Glutamatergic neuron (in vitro differentiated cells): ENCODE measurements at places on chromosomes 7 and 10.

GRCh38 chr10:101778781-101779543 lies 3.0 kb upstream of the FGF8 start:
- DNase-seq: peak; percentile 65

GRCh38 chr10:86613905-86614304 lies 40.4 kb upstream of the OPN4 start:
- no peak for DNase-seq

- no peak for DNase-seq
These were observed 363.3 kb downstream of the ARL4A start for GRCh38 chr7:13050703-13051102.

DNA sequence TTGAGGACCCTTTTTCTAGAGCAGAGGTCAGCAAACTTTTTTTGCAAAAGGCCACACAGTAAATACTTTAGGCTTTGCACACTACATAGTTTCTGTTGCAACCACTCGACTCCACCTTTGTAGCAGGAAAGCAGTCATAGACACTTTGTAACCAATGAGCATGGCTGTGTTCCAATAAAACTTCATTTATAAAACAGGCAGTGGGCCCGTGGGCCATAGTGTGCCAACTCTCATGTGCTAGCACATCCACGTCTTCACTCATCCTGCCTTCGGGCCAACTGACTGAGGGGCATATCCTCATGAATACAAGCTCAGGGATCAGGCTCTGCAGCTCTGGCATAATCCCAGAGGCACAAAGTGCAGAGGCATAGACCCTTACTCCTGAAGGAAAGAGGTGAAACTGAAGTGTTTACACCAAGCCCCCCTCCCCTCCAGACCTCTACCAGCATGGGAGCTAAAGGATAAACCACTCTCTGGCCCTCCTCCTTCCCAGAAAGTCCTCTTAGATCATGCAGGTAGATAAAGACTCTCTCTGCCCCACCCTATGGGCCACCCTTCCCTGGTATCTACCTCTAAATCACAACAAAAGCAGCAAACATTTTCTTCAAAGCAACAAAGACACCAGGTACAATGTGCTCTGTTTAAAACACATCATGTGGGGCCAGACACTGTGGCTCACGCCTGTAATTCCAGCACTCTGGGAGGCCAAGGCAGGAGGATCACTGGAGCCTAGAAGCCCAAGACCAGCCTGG lies 71.0 kb downstream of the DLG5 start:
- no peak for DNase-seq

DNA sequence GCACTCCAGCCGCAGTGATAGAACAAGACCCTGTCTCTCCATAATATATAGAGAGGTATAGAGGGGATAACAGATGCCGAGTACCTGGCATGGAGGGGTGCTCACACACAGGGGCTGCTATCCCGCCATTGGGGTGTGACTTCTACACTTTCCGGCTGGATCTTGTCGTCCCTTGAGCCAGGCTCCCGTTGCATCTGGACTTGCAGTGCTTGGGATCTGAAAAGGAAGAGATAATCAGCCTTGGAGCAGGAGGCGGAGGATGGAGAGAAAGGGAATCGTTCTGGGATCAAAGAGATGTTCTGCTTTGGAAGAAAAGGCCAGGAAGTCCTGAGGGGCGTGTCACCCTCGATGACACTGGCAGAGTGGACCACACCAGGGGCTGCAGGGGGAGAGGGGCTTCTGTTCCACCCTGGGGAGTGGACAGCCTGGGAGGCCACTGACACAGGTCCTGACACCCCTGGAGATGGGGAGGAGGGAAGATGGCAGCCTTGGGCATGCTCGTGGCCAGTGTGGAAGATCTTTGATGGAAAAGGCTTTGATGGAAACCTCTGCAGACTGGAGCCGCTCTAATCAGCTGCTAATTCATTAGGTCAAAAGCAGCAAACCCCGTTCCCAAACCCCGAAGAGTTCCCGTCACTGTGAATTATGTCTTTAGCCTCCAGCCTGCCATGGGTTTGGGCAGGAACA lies 85.1 kb downstream of the CARD11 start:
- DNase-seq: no peak

GRCh38 chr7:109901926-109902325 lies 1189.0 kb upstream of the LRRN3 start:
- no peak for DNase-seq
